ENCODE measurements at places on chromosomes 2 and 18.

DNA sequence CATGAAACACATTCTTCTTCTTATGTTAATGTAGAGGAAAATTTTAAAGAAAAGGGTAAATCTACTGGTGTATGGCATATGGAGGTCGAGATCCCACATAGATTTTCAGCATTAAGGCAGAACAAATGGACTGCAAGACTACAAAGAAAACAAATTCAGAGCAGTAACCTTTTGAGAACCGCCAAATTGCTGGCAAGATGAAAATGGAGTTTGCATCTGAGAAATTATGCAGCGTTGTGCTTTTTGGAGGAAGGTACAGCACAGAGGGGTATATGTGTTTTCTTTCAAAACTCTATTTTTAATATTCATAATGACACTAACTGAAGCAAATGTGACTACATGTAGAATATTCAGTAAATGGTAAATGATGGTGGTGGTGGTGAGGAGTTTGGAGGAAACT, 59.0 kb upstream of the PARD3B start:
- no peak for DNase-seq

GRCh38 chr2:195513119-195513518, 143.9 kb upstream of the SLC39A10 start:
- no peak for DNase-seq

GRCh38 chr2:104654811-104655210, 199.1 kb upstream of the POU3F3 start:
- DNase-seq = no peak

GRCh38 chr18:8767340-8767739, 62.0 kb downstream of the MTCL1 start:
- no peak for DNase-seq

GRCh38 chr2:191860760-191861466, 14.0 kb upstream of the CAVIN2 start:
- no peak for DNase-seq

- no peak for DNase-seq
Observed at GRCh38 chr2:233706720-233707119, 6.0 kb upstream of the UGT1A5 start.

DNA sequence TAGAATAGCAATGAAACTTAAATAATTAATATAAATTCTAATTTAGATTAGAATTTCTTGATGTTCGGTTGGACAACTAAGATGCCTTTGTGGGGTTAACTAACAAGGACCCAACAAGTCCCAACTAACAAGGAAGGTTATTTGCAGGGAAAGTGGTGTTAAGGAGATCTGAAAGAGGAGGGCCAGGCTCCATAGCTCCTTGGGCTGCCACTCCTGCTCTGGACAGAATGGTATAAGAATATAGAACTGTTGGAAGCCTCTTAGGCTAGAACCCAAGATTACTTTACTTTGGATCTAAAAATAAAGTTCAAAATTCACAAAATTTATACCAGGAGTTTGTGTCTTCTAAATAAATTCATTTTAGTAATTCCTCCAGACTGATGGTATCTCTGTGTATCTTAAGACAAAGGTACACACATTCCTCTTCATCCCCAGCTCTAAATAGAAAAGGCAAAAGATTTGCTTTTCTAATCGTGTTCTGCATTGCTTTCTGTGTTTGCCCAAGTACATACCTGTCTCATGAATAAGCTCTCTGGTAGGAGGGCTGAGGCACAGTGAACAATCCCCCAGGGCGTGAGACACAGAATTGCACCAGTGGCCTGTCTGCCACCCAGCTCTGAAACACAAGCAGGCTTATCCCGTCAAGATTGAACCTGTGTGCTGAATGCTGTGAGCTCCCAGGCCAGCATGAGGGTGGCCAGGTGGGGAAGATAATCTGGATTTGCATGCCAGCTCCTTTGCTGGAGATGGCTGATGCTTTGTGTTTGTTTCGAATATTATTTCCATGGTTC, 176.0 kb downstream of the ACKR3 start:
- DNase-seq = peak; percentile 83

- DNase-seq = no peak
Observed at GRCh38 chr2:234202601-234203000, 152.1 kb downstream of the SPP2 start.

DNA sequence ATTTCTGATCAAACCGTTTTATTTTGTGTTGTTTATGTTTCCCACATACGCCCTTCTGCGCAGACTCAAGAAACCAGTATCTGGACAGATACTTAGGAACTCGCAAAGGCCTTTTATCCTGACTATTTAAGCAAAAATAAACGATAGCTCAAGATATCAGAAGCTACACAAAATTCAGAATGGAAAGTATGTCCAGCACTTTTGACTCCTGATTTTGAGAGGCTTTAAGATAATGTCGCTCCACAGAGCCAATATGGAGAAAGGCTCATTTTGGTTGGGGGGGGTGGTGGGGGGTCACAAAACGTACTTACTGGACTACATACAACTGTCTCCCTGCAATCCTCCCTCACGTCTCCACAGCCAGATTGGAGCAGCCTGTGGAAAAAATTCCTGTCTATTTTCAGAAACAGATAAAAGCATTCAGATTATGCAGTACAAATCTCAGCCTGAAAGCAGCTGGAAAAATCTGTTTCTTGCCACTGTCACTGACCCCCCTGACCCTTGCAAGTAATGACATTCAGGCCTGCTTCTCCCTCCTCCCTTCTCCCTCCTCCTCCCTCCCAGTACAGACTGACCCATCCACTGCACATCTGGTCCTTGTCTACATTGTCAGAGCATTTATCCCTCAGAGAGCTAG, 34.9 kb upstream of the LCLAT1 start:
- no peak for DNase-seq

GRCh38 chr2:231854616-231855125, 68.4 kb downstream of the COPS7B start:
- DNase-seq = no peak

- no peak for DNase-seq
Observed at GRCh38 chr2:7007488-7007845, 90.3 kb downstream of the RNF144A start.

DNA sequence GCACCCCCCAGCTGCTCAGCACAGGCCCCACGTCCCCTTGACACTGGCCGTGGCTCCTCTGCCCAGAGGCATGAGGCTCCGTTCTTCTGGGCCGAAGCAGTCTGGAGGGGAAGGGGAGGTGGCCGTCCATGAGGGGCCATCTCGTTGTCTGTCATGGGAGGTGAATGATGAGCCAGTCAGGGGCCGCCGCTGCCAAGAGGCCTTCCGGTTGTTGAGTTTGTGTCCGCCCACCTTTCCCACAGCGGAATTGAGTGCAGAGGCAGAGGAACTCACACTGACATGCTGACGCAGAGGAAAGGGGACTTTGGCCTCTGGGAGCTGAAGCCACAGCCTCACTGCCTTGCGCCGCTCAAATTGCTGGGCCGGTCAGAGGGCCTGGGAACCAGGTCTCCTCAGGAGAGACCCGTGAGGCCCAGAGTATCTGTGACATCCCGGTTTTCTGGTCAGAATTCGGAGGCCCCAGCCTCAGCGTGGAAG, 268.4 kb downstream of the ATAD2B start:
- DNase-seq = no peak

DNA sequence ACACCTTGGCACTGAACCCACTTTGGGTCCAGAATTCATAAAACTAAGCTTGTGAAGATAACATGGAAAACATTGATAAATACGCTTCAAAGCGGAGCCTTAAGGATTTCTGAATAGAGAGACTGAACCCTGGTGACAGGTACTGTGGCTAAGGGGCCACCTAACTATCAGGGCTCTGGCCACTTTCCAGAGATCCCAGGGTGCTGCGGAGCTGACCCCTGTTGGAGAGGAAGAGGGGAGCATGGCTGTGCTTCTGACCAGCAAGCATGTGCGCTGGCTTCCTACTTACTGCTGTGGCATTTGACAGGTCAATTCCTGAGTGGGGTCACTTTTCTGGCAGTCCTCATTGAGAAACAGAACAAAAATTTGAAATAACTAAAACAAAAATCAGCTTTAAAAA, 228.3 kb downstream of the NAPG start:
- no peak for DNase-seq

- DNase-seq = no peak
Observed at GRCh38 chr2:203730883-203731282, 24.4 kb downstream of the CD28 start.

GRCh38 chr2:229376866-229377265, 105.8 kb upstream of the PID1 start:
- DNase-seq = no peak

GRCh38 chr18:2111456-2111855, 459.8 kb downstream of the METTL4 start:
- peak; percentile 75 for DNase-seq

GRCh38 chr2:82224301-82224940, 1919.9 kb upstream of the LRRTM1 start:
- DNase-seq = no peak

DNA sequence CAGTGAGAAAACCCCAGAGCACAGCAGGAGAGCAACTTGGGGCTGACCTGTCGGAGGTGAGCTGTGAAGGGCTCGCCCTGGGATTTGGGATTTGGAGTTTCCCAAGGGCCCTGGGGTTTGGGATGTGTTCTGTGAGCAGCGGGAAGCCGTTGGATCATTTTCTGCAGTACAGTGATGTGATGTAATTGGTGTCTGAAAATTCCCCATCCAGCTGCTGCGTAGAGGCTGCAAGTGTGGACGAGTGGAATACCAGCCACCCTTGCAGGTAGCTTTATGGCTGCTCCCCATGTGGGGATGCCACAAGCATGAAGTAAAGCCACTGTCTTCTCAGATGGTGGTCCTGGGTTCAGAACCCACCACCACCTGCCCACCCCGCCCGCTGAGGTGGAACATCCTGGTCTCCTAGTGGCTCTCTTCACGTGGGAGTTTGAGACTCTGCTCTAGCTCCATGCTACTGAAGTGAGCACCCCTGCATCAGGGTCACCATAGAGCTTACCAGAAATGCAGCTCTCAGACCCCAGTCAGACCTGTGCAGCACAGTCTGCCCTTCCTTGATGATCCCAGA, 15.0 kb downstream of the IMPA2 start:
- DNase-seq = no peak

DNA sequence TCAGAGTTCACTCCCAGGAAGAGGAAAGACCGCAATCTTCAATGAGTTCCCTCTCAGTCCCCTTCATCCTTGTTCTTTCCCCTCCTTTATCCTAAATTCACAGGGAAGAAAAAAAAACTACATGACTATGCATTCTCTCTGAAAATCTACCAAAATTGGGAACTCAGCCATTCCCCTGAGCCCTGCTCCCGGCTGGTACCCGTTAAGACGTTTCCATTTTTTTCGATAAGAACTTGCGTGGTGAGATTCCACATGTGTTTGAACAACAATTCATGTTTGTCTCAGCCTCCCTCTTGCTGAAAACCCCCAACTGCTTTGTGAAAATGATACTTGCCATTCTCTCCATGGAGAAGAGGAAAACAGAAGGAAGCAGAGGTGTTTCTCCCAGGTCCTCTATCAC, 318.7 kb upstream of the ID2 start:
- no peak for DNase-seq

DNA sequence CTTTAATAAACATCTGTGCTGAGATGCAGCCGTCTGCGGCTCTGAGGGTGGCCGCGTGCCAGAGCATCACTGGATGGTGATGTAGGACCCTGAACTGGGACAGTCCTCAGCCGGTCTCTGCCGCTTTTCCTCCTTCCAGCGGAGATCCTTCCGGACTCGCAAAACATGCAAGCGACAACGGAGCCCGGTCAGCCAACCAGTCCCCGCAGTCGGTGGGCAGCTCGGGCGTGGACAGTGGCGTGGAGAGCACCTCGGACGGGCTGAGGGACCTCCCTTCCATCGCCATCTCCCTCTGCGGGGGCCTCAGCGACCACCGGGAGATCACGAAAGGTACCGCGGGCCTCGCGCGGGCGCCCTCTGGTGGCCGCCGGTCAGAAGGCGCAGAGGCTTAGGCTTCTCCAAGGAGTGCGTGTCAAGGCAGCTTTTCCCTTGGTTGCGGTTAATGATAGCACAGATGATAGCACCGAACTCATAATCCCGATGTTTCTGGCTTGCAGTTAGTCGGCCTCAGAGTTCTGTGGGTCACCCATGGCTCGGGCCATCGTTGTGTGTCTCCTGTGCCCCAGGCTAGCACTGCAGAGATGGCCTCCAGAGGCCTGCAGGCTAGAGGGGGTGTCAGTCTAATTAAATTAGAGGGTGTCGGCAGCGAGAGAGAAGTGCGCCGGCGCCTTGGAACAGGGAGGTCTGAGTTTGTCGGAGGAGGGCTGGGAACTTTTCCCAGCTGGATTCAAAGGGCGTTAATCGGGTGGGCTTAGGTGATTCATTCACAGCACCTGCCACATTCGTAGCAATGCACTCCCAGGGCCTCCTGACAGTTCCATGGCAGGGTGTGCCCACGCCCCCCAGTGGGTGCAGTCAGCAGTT, 38.5 kb downstream of the LPIN1 start:
- peak; percentile 49 for DNase-seq

DNA sequence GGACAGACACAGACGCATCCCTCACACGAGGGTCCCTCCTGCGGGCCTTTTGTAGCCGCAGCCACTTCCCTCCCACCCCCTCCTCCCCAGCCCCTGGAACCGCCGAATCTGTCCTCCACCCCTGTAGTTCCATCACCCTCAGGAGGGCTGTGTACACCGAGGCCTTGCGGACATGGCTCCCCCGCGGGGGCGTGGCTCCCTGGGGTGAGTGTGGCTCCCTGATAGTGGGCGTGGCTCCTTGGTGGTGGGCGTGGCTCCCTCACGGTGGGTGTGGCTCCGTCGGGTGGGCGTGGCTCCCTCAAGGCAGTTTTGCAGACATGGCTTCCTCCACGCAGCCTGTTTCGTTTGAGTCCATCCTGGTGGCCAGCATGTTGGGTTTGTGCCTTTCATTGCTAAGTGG, 420.7 kb upstream of the SALL3 start:
- no peak for DNase-seq

GRCh38 chr2:8176887-8177286, 505.0 kb upstream of the ID2 start:
- DNase-seq = no peak

DNA sequence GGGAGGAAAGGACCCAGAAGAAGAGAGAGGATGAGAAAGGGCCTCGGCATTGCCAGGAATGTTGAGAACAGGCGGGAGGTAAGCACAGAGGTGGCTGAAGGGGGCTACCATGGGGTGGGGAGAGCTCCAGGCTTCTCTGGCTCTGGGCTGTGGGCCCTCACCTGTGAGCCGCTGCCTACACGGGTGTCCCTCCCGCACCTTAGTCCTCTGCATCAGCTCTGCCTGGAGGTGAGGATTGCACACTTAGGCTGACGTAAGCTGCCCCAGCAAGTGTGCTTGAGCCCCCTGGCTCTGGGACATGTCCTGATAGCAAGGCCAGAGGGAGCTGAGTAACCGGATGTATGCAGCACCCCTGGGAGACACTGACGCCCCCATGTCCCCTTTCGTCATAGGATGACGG, 33.9 kb downstream of the TMEM18 start:
- no peak for DNase-seq

DNA sequence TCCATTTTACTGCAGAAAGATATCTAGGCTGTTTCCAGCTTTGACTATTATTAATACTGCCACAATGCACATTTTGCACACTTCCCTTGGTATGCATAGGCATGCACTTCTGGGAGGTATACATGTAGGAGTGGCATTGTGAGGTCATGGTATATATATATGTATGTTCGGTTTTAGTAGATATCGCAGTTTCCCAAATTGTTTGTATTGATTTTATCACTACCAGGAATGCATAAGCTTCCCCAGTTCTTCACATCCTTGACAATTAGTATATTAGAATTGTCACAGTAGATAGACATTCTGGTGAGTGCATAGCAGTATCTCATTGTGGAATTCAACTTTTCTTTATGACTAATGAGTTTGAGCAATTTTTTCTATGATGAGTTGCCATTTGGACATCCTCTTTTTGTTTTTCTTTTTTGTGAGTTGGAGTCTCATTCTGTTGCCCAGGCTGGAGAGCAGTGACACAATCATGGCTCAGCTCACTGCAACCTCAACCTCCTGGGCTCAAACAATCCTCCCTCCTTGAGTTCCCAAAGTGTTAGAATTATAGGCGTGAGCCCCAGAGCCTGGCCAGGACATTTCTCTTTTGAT, 4.2 kb upstream of the GRB14 start:
- DNase-seq = peak; percentile 67
